H4 (cell line): ENCODE measurements at places on chromosomes 12 and 14. TPM values are rescaled to one million over a fixed set of nuclear protein-coding genes. Genes with fewer than 3 reads are reported as not detected.

The CD27 gene
- not detected in 2 replicates for total RNA-seq

- no peak for DNase-seq
Measured at GRCh38 chr14:61609884-61610283, 85.4 kb upstream of the HIF1A start.

- no peak for DNase-seq
Measured at GRCh38 chr12:65557438-65558181, 266.7 kb upstream of the HMGA2 start.

GRCh38 chr14:50773632-50774541 lies 57.1 kb downstream of the NIN start:
- peak; percentile 24 for DNase-seq

- DNase-seq: no peak
Measured at GRCh38 chr12:3967556-3968160, 94.5 kb upstream of the PARP11 start.

GRCh38 chr14:97975216-97975615 lies 1178.0 kb downstream of the VRK1 start:
- no peak for DNase-seq

- no peak for DNase-seq
Measured at GRCh38 chr14:33936391-33936790, 14.5 kb downstream of the EGLN3 start.

The SAMD15 gene
- 2.1 and 3.6 TPM in 2 replicates for total RNA-seq

- no peak for DNase-seq
Measured at GRCh38 chr14:50345846-50346422, 33.8 kb downstream of the DMAC2L start.

- DNase-seq: no peak
Measured at GRCh38 chr12:108576660-108577234, 14.4 kb downstream of the ISCU start.

The CLEC2A gene
- not detected in 2 replicates for total RNA-seq

The IKZF4 gene
- total RNA-seq: 0.39 and 0.89 TPM in 2 replicates

- no peak for DNase-seq
Measured at GRCh38 chr12:52022841-52023181, 16.1 kb downstream of the TAMALIN start.

DNA sequence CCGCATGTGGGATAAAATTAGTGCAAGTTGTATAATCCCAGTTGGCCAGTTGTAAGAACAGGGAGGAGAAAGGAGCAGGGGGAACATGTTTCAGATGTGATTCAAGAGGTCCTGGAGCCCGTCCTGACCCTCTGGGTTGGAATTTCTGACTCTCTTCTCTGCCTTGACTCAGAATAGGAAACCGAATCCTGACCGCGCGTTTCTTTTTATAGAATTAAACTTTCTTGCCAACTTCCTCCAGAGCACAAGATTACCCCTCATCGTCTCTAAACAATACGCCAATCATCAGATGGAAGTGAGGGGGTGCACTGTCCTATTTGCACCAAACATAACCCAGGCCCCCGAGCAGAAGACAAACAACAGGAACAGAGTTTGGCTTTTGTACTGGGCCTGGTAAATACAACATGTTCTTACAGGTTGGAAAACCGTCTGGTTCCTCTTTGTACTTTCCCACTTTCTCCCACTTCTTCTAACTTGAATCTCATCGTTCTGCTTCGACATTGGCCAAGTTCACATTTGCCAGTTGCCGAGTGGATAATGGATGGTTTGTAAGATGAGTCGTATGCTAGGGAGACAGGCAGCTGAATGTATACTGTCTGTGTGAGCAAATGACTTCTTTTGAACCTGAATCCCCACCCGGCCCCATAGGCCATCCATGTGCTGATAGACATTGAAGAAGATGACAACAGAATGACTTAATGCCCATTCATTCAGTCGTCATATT lies 42.6 kb upstream of the MED13L start:
- DNase-seq: peak; percentile 21

DNA sequence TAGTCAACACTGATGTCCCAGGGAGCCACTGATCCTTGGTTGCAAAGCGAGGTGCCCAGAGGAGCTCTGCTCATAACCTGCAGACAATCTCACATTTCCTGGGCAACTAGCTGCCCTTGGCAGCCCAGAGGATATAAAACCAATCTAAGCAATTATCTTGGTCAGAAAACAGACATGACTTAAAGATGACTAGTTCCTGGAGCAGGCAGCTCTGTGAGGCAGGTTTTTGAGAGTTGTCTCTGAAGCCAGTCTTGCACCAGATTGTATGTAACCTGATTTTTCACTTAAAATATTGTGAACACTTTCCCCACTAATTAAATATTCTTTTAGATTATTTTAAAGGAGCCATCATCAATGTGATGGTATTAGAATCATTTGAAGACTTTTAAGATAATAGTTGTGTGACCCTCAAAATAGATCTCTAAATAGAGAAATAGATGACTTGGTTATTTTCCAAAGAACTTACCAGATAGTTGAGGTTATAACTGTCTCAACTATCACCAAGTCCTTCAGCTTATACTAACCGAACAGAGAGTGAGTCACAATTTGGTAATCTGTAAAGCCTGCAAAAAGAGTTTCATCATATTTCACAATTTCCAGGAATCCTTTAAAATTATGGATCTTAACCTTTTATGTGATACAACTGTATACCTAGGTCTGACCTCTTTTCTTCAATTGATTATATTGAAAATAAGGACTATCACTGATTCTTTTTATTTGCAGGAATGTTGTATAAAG lies 75.9 kb downstream of the LIN7A start:
- no peak for DNase-seq

- DNase-seq: no peak
Measured at GRCh38 chr12:60230056-60230455, 634.2 kb downstream of the SLC16A7 start.

GRCh38 chr12:94262228-94263010 lies 114.0 kb downstream of the PLXNC1 start:
- peak; percentile 94 for DNase-seq

GRCh38 chr12:89859508-89860220 lies 151.0 kb upstream of the ATP2B1 start:
- no peak for DNase-seq

GRCh38 chr12:99259040-99259934 lies 388.3 kb upstream of the GARIN6 start:
- no peak for DNase-seq

GRCh38 chr14:99945732-99946651 lies 119.2 kb upstream of the EVL start:
- no peak for DNase-seq

DNA sequence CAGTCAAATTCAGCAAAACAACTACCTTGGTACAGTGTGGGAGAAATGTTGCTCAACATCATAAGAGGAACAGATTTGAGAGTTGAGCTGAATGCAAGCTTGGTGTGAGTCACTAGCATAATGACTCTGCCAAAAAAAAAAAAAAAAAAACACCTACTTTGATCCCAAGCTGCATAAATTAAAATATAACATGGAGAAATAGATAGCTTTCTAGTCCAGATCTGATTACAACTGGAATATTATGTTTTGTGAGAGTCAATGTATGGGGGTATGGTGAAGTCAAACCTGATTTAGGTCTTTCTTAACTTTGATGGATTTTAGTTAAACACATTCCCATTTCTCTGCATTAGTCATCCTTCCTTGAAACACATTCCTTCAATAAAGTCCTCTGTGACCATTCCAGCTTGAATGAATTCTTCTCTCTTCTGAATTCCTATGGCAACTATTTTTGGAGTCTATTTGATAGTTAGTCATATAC lies 188.1 kb downstream of the SLC5A8 start:
- peak; percentile 77 for DNase-seq

GRCh38 chr14:62158779-62159178 lies 396.6 kb downstream of the SNAPC1 start:
- DNase-seq: no peak

DNA sequence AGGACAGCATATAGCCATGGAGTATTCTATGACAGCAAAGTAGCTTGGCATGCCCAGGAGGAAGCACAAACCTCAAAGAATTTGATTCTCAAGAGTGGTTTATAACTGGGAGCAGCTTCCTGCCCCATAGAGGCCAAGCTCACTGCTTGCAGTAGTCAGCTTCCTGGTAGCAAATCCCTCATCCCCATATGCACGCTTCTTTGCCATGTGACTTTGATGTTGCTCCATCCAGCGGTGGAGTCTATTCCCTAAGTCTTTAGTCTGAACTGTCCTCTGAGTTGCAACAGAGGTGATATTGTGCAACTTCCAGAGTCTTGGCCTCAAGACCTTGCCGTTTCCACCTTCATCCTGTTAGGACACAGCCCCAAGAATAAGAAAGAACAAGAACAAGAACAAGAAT lies 996.8 kb upstream of the TMEM132C start:
- DNase-seq: peak; percentile 67

GRCh38 chr12:54376596-54376995 lies 7.9 kb downstream of the ZNF385A start:
- DNase-seq: no peak

DNA sequence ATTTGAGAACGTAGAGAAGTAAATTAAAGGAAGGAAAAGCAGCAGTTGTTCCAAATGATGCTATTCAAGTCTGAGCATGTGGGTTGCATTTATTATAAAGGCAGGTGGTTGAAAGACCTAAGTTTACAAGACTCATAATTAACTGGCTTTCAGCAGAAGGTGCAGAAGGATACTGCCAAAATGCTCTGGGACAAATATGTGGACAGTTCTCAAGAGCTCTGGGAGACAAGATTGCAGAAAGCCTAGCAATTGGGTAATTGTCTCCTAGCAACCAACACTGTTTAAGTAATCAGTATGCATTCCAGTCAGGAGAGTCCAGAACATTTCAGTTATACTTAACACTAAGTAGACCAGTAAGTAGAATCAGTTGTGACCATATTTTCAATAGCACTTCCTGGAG lies 131.5 kb downstream of the GPR135 start:
- DNase-seq: no peak

The FITM1 gene
- not detected in 2 replicates for total RNA-seq

- peak; percentile 29 for DNase-seq
Measured at GRCh38 chr14:95319312-95320077, at the start of gene CLMN. Gene CLMN (minus strand): TSS chr14:95319908. CDS start chr14:95319792, 116 bp downstream.

GRCh38 chr14:49218436-49219092 lies 367.6 kb downstream of the RPS29 start:
- DNase-seq: peak; percentile 4

GRCh38 chr14:24481622-24482324 lies 26.3 kb downstream of the CMA1 start:
- DNase-seq: peak; percentile 36
